ENCODE measurements at places on chromosomes 5 and 9. TPM values are rescaled to one million over a fixed set of nuclear protein-coding genes. Genes with fewer than 3 reads are reported as not detected.
A peak's percentile ranks its signal among the peaks of the same experiment; 100 is the strongest.

DNA sequence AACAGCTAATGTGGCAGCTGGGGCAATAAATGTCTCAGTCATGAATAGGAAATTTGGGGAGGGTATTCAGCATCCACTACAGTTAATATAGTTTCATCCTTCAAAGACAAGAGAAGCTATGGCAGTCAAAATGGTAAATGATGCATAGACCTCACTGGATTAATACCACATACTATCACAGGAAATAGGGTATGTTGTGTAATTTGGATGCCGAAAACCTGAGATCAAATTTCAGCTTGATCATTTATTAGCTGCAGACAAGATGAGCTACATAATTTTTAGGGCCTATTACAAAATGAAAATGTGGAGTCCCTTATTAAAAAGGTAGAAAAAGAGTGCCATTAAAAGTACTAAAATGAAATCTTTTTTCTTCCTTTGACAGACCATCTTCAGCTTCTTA, 112.6 kb upstream of the MTAP start:
- no peak for DNase-seq

DNA sequence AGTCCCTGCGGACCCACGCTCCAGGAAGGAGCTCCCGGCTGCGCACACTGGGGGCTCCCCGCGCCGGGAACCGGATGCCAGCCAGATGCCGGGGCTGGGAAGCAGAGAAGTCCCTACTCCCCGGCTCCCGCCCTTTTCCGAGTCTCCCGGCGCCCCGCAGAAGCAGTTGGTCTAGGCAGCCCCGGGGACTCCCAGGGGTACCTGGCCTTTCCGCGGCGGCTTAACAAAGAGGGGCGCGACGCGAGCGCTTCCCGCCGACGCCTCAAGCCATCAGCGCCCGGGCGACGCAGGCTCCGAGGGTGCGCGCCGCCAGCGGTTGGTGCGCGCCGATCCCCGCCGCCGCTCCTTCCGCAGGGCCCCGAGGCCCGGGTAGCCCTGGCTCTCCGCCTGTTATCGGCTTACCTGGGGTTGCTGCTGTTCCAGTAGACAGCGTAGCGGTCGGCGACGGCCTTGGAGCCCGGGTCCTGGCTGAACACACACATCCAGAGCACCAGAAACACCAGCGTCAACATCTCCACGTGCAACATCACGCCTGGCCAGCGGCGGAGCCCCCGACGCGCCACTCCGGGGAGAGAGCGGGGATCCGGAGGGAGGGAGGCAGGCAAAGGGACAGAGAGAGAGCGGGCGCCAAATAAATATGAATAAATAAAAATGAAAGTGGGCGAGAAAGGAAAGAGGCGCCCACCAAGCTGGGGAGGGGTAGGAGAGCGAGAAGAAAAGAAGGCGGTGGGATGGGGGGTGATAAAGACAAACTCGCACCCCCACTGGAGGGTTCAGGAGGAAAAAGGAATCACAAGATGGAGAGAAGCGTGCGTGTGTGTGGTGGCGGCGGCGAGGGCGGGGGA, 428 bp downstream of the EFNA5 start:
- peak; percentile 25 for DNase-seq

- DNase-seq, result no peak
These were observed 99.2 kb upstream of the SPATA31C2 start for GRCh38 chr9:88237479-88237961.

DNA sequence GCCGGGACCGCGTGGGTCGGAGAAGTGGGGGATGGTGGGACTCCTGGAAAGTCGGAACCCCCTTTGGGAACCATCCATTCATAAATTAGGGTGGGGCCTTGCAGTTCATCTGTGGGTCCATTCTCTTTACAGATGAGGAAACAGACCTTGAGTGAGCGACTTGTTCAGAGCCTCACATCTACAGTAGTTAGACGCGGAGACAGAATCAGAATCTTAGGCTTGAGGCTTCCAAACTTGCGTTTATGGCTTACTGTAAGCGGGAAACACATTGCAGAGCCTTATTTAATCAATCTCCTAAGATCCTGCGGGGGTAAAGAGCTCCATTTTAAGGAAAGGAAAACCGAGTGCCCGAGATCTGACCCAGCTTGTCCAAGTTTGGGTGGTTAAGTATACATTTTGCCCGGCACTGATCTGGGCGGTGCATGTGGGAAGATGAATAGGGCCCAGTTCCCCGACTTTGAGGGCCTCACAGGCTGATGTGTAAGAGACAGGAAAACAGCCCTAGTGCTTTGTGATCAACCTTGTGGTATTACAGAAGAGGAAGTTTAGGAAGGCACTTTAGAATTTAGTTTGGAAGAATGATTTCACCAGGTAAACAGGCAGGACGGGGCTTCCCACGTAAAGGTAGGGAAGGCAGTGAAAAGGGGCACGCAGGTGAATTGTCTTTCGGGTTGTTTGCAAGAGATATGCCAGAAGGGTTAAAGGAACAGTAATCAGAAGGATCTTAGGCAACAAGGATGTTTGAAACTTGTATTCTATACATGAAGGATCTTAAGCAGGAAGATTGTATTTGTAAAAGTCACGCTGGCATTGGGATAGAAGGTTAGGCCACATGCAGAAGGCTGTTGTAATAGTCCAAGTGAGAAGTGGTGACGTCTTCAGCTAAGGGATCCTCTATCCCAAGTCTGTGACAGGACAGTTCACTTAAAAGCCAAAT, 744 bp downstream of the TARS1 start:
- DNase-seq, result peak; percentile 35

ZNF883 gene
- total RNA-seq, result 0.89 TPM

PRLR gene
- total RNA-seq, result not detected

FOXD4 gene
- 0.38 TPM for total RNA-seq

RGS7BP gene
- total RNA-seq, result not detected

- no peak for DNase-seq
These were observed 162.7 kb upstream of the NFIL3 start for GRCh38 chr9:91586282-91586681.

DNA sequence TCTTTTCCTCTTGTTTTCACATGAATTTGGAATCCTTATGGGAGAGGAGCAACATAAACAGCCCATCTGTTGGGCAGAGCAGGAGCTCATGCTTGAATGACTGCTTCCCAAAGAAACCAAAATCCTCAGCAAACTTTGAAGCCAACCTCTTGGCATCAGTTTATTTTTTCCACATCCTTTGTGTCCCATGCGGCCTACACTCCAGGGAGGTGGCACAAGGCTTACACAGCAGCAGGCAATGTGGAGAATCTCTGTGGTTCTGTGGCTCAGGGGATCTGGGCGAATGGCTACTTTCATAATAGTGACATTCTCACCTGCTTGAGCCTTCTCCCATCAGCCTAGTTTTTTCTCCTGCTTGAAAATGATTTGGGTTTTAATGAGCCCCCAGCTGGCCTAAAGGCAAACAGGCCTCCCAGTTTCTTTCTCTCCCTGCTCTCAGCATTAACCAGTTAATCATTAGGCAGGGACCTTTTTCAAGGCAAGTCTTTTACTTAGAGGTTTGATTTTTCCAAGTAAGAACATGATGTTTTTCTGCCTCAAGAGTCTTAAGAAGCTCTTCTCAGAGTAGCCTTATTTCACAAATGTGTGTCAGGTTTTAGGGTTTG, 370.3 kb downstream of the ARHGEF28 start:
- DNase-seq, result no peak

PPP3R2 gene
- total RNA-seq, result not detected

- DNase-seq, result no peak
These were observed 110.1 kb upstream of the GRIN3A start for GRCh38 chr9:101848485-101848919.

GRCh38 chr9:5626727-5627634, 1.9 kb upstream of the RIC1 start:
- peak; percentile 52 for DNase-seq

GABRP gene
- total RNA-seq, result not detected

DNA sequence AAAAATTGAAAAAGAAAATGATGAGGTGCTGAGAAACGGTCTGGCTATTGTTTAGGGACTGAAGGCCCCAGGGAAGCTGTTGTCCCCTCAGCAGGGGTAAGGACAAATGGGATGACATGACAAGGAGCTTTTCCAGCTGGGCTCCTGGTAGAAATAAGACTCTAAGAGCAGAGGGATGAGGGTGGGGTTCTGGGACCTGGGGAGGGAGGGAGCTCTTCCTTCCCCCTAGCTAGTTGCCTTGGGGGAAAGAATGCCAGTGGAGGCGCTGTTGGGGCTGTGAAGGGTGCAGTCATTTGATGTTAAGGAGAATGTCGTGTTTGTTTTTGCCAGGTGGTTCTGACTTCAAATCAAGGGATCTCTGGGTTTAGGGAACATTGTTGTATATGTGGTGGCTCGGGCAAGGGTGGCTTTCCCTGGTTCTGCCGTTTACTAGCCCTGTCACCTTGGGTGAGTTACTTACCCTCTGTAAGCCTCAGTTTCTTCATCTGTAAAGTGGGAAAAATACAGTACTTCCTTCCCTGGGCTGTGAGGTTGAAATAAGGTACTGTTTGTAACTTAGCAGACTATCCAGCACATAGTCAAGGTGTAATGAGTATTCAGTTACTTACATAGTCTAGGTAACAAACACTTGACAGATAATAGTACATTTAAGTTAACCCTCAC, 47.8 kb downstream of the WWC1 start:
- no peak for DNase-seq

GABRA1 gene
- not detected for total RNA-seq

DNA sequence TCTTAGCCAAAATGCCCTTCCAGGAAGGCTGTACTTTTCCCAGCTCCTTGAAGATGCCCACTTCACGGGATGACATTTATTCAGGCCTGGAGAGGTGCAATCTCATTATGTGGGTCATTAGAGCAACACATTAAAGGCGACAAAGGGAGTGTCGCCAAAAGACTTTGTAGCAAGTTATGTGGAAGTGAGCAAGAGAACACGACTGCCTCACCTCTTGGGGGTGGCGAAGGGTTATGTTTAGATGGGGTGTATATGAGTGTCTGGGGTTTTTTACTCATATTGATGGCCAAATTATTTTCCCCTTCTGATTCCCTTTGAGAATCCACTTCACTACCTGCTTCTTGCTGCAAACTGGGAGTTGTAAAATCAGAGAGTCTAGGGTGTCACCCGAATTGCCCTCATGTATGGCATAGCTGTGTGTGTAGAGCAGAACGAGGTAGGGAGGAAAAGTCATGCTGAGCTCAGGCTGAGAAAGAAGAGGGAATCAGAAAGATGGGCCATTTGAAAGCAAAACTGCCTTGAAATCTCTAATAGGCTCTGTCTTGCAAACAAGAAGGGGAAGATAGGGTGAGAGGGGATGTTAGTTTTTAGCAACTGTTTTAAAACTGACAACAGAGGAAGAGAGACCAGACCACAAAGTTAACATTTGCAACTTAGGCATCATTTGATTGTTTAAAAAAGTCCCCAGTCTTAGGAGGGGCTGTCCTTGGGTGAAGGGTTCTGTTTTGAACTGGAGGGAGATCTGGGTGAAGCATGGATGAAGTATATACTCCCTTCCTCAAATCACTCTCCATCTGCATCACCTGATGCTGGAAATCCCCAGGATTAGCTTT, 97.1 kb upstream of the IL12B start:
- DNase-seq, result no peak

CCL28 gene
- total RNA-seq, result 15.0 TPM

RPL12 gene
- total RNA-seq, result 2,755 TPM

AGXT2 gene
- not detected for total RNA-seq

DNA sequence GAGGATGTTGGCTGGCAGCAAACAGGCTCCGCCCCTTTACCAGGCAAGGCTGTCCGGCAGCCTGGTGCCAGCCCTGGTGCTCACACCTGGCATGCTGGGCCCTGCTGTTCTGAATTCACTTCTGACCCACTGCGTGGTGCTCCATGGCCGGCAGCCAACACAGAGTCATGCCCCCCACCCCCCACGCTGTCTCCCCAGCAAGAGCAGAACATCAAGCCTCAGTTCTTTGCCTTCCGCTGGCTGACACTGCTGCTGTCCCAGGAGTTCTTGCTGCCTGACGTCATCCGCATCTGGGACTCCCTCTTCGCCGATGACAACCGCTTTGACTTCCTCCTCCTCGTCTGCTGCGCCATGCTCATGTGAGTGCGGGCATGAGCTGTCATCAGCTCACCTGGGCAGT, 12.6 kb upstream of the ENDOG start:
- DNase-seq, result no peak

GRCh38 chr5:127642949-127643348, 5.9 kb upstream of the CTXN3 start:
- DNase-seq, result no peak

ABLIM3 gene
- 0.19 TPM for total RNA-seq

SLC25A2 gene
- 0.63 TPM for total RNA-seq

DNA sequence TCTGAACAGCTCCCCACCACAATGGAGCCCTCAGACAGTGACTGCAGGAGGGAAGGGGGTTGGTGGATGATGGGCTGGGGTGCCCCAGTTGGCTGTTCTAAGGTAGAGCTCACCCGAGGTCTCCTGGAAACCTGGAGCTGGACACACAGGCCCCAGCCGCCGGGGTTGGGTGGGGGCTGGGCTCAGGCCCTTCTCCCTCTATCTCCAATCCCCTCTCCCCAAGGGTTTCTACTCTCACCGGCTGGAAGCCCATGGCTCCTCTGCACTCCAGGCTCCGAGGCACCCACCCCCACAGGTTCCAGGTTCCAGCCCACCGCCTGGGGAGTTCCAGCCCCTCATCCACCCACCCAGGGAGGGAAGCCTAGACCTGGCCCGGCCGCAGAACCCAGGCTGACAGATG, 766 bp downstream of the NR5A1 start:
- no peak for DNase-seq

KIF12 gene
- total RNA-seq, result not detected

SMIM33 gene
- 0.22 TPM for total RNA-seq

GRCh38 chr5:1765880-1766235, 33.8 kb downstream of the MRPL36 start:
- no peak for DNase-seq

SLC46A2 gene
- not detected for total RNA-seq

DNA sequence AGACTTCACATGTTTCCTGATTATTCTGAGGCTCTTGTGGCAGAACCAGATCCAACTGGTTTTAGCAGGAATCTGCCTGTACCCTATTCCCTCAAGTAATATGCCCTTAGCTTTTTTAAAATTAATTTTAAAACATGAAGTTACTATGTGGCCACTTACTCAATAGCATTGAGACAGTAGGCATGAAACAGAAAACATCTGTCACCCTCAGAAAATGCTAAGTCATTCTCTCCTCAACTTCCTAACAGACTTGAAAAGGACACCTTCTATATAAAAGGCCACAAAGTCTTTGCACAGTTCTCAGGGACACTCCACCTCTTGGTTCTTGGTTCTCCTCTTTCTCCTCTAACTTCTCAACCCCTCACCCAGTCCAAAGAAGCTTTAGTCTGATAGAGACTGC, 277.8 kb downstream of the RAB3C start:
- no peak for DNase-seq

PCDHGA8 gene
- not detected for total RNA-seq

DNA sequence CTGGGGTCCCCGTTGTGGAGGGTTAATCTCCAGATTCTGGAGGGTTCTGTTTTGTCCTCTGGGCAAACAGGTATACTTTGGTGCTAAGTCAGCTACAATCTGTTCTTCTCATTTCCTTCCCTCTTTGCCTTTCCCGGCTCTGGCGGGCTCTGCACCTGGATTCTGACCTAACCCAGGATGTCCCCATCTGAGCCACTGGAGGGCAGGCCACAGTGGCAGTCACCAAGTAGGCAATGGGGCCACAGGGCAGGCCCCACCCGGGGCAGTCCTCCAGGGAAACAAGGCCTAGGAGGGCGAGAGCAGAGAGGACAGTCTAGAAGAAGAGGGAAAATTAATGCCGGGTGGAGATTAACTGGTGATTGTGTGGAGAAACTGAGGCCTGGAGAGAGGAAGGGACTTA, 40.4 kb upstream of the HRH2 start:
- no peak for DNase-seq

Data from activated T-cell treated with anti-CD3 and anti-CD28 coated beads, Interleukin-2, amount 50 U/mL, for 72 hours (primary cell).